NCI-H524 (cell line): ENCODE measurements at places on chromosomes 3 and 15.

DNA sequence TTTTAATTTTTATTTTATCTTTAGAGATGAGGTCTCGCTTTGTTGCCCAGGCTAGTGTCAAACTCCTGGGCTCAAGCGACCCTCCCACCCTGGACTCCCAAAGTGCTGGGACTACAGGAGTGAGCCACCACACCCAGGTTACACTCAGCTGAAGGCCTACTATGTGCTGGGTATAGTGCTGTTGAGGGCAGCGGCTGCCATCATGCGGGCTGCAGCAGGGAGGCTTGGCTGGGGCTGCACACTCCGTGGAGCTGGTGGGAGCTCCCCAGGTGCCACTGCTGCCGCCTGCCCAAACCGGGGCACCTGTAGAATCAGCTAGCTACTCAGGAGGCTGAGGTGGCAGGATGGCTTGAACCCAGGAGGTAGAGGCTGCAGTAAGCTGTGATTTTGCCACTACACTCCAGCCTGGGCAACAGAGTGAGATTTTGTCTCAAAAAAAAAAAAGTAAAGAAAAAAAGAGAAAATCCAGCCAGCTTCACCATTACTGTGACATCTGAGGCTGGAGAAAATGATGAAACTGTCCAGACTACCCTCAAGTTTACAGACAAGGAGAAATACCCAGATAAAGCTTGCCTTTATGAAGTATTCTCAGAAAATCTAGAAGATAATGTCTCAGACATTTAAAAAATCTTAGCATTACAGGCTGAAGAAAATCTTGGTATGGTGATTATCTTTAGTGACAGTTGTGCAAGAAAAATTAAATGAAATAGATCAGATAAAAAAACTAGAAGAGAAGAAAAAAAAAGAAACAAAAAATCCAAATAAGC, 42.1 kb downstream of the CRABP1 start:
- no peak for DNase-seq

GRCh38 chr3:125300416-125300815, 74.7 kb downstream of the ZNF148 start:
- DNase-seq, result no peak

- peak; percentile 87 for DNase-seq
Observed at GRCh38 chr15:25739687-25740121, 123.4 kb downstream of the ATP10A start.

GRCh38 chr3:193764959-193765358, 172.0 kb downstream of the OPA1 start:
- no peak for DNase-seq

DNA sequence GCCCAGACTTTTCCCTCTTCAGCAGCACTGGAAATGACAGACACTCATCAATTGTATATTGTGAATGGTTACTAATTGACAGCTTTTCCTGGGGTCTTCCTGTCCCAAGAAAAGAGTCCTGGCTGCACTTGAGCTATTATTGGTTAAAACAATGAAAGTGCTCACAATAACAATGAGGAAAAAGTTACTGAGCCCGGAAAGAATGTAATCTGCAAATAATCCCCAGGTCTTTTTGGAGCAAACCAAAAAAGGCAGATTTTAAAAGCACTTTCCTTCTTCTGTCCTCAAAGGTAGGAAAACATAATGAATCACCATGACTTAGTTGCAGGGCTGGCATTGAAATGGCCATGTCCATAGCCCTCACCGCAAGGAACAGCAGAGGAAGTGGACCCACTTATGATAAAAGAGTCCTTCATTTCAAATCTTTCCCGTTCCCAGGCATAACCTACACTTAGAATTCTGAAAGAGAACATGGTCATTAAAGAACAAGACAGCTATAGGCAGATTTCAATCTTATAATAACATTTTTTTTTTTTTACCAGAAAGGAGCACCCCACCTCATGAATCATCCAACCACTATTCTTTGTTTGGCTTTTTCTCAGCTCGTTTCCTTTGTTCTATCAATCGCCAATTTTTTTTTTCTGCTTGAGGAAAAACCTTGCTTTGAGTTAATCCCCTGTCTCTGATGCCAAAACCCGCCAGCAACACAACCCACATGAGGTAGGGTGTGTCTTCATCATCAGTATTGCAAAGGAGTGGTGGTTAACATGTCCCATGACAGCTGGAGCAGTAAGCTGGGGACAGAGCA, 35.5 kb upstream of the ATP1B3 start:
- no peak for DNase-seq

DNA sequence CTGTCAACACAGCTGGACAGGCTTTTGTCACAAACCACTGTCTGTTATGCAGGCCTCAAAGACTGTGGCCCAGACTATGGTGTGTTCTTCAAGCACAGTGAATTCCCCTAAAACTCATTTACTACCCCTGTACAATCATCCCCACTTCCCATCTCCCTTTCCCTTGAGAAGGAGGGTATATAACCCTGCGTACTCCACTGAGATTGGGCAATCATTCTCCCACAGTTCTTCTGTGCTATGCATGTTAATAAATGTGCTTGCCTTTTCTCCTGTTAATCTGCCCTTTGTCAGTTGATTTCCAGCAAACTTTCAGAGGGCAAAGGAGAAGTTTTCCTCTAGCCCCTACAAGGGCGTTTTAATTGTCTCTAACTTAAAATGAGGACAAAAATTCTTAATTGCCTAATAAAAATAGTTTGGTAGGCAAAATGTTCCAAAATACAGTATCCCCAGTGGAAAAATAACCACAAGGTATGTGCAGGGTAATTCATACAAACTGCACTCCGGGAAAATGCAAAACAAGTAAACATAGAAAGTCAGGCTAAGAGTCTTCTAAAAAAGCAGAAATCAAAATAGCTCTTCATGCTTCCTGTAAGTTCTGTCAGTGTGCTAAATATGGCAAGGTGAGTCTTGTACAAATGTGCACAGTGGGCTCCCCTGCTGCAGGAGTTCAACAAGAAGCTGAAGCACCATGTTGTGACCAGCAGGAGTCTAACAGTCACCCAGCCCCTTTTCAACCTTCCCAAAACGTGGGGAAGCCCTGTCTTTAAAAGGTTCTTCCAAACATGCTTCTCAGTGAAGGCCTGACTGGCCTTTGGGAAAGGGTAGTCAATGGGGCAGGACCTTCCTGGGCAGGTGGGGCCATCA, 10.2 kb downstream of the ATP10A start:
- no peak for DNase-seq

DNA sequence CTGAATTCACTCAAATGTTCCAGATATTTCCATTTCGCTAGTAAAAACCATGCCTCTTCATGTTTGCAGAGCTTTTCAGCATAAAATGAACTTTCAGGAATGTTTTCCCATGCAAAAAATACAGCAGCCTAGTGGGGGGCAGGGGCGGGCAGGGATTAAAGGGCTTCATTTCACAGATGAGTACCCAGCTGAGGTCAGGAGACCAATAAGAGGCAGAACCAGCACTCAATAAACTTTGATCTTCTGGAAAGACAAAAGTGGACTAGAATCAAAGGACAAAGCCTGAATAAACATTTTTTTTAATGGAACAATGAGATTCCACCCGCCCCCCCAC, 8.0 kb downstream of the KLHL25 start:
- DNase-seq, result no peak

GRCh38 chr3:143286392-143287010, 166.9 kb downstream of the CHST2 start:
- no peak for DNase-seq

- DNase-seq, result no peak
Observed at GRCh38 chr15:72934921-72935320, 117.3 kb upstream of the NEO1 start.

- DNase-seq, result no peak
Observed at GRCh38 chr3:86147119-86147518, 843.8 kb downstream of the VGLL3 start.

DNA sequence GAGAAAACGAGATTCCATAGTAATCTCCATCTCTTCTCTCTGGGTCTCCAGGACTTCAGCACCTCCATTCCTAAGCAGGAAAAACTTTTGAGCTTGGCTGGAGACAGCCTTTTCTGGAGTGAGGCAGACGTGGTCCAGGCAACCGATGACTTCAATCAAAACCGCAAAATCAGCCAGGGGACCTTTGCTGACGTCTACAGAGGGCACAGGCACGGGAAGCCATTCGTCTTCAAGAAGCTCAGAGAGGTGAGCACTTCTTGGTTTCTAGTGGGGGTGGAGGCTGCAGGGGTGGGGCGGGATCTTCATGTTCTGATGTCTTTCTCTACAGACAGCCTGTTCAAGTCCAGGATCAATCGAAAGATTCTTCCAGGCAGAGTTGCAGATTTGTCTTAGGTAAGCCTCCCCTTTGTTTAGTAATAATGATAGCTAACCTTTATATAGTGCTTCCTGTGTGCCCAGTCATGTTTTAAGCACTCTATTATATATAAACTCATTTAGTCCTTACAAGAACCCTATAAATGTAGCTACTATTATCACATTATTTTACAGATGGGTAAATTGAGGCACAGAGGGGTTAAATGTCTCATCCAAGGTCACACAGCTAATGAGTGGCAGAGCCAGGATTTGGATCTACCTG, 35.0 kb upstream of the TATDN2 start:
- no peak for DNase-seq

- DNase-seq, result no peak
Observed at GRCh38 chr15:95292785-95293450, 1037.6 kb upstream of the NR2F2 start.

DNA sequence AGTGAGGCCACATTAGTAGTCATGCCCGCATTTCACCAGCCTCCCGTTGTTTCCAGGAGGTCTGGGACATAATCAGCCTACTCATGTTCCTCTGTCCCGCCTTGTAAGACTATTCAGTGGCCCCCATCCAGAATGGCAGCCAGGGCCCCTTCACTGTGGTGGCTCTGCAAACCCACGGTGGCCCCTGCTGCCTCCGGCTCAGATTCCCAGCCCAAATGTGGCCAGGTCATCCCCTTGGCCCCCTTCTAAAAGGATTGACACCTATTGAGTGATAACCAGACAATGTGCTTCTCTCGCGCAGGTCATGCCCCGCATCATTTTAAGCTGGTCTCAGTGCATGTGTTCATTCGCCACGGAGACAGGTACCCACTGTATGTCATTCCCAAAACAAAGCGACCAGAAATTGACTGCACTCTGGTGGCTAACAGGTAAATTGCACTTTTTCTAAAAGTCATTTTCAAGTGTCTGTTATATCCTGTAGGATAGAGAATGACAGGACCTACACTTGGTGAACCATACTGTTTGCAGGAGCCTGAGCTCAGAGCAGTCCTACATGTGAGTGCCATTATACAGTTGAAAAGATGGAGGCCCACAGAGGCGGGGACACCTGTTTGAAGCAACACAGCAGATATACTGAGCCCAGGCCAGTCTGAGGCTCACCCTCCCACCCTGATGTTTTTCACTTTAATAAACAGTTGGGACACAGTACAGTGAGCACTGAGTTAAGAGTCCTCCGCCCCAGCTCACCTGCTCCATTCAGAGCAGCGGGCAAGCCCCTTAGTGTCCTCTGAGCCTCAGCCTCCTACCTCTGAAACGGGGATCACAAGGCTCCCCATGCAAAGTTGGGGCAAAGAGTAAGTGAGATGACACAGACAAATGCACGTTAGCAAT, 47.7 kb downstream of the PXYLP1 start:
- DNase-seq, result peak; percentile 15

- peak; percentile 35 for DNase-seq
Observed at GRCh38 chr3:51953445-51953844, 1.7 kb upstream of the GPR62 start.

- DNase-seq, result no peak
Observed at GRCh38 chr3:38588371-38588971, 61.0 kb downstream of the SCN5A start.

- no peak for DNase-seq
Observed at GRCh38 chr3:115359536-115359935, 212.4 kb upstream of the ZBTB20 start.

- DNase-seq, result no peak
Observed at GRCh38 chr3:20154078-20154477, 31.9 kb downstream of the SGO1 start.

DNA sequence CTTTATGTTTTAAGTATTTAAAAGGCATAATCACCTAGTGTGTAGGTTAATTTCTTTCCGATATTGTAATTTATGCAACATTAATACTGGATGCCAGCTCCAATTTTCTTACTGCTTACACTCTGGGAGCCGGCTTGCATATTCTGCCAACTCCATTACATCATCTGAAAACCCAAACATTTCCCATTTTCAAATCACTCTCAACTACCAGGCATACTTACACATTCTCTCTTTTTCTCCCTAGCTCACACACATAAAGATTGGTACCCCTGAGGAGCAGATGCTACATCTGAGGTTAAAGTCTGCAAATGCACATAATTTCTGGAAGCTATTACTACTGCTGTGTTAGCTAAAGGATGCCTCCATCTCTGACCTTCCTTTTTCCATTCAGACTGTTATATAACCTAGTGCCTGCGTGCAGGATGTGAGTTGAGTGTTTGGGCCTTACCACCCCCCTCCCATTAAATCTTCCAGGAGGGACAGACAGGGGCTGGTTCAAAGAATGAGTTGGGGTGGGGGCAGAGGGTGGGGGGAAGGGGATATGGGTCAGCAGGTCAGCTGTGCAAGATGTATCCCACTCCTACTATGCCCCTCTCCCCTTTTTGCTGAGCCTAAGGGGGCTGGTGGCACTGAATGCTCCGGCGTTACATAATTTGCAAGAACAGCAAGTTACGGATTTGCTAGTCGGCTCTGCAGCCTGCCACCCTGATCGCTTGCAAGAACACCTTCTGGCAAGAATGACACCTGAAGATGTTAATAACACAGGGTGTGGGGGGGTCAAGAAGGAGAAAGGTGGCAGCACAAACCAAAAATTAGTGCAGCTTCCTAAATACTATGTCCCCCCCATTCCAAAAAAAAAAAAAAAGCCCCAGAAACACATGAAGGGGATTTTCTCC, 2.5 kb downstream of the RORA start:
- DNase-seq, result peak; percentile 69

GRCh38 chr3:10259036-10259435, 10.8 kb downstream of the TATDN2 start:
- DNase-seq, result no peak

- no peak for DNase-seq
Observed at GRCh38 chr3:141469720-141470119, 17.1 kb upstream of the RASA2 start.

- DNase-seq, result no peak
Observed at GRCh38 chr3:128591738-128592426, 58.7 kb downstream of the RPN1 start.

GRCh38 chr3:147419781-147420224, 10.6 kb downstream of the ZIC1 start:
- no peak for DNase-seq

- DNase-seq, result peak; percentile 71
Observed at GRCh38 chr3:150238995-150239619, 169.0 kb upstream of the TSC22D2 start.

DNA sequence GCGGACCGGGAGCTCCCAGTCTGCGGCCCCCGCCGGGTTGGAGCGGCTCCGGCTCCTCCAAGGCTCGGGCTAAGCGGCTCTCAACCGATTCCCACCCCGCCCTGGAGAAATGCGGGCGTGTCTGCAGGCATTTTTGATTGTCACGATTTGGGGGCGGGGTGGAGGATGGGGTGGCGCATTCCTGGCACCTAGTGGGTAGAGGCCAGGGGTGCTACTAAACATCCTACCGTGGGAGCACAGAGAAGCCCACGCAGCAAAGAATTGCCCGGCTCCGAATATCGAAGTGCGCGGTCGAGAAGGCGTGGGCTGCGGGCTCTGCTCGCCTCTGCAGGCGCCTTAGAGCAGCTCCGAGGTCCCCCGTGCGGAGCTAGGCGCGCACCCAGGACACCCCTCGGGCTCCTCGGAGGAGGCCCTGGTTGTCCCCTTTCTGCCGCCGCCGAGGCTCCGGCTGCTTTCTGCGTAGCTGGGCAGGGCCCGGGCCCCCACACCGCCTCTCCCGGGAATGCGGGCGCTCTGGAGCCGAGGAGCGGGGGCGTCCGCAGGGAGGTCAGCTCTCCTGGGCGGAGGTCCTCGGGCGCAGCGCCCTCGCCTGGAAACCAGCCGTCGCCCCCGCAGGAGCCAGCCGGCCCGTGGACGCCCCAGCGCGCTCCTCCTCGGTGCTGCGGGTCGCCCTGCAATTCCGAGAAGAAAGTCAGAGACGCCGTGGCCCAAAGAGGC, 16.5 kb upstream of the LAMP3 start:
- peak; percentile 77 for DNase-seq
